ENCODE measurements at places on chromosomes 4 and X. TPM values are rescaled to one million over a fixed set of nuclear protein-coding genes. Genes with fewer than 3 reads are reported as not detected.

The FAM236B gene
- total RNA-seq: not detected

The ARHGAP24 gene
- 28.7 TPM for total RNA-seq

The SLC10A6 gene
- total RNA-seq: 0.97 TPM

The PRKX gene
- total RNA-seq: 27.3 TPM

The LNX1 gene
- 5.4 TPM for total RNA-seq

The SERPINA7 gene
- not detected for total RNA-seq

GRCh38 chr4:127586922-127587571 lies 45.7 kb upstream of the INTU start:
- no peaks in the 10 kb centered on the region for H3K27me3 ChIP-seq
- no peak for DNase-seq
- no peaks in the 10 kb centered on the region for H3K4me1 ChIP-seq
- no peak overlapping the region for H3K4me3 ChIP-seq
- H3K27ac ChIP-seq: no peak overlapping the region
- no peaks in the 10 kb centered on the region for H3K36me3 ChIP-seq

- H3K4me3 ChIP-seq: no peak overlapping the region
- no peaks in the 10 kb centered on the region for H3K4me1 ChIP-seq
- H3K36me3 ChIP-seq: no peaks in the 10 kb centered on the region
- no peak overlapping the region for H3K27ac ChIP-seq
- DNase-seq: no peak
- H3K27me3 ChIP-seq: no peaks in the 10 kb centered on the region
These were observed 14.8 kb downstream of the LINC00632 start for GRCh38 chrX:140724309-140724708.

DNA sequence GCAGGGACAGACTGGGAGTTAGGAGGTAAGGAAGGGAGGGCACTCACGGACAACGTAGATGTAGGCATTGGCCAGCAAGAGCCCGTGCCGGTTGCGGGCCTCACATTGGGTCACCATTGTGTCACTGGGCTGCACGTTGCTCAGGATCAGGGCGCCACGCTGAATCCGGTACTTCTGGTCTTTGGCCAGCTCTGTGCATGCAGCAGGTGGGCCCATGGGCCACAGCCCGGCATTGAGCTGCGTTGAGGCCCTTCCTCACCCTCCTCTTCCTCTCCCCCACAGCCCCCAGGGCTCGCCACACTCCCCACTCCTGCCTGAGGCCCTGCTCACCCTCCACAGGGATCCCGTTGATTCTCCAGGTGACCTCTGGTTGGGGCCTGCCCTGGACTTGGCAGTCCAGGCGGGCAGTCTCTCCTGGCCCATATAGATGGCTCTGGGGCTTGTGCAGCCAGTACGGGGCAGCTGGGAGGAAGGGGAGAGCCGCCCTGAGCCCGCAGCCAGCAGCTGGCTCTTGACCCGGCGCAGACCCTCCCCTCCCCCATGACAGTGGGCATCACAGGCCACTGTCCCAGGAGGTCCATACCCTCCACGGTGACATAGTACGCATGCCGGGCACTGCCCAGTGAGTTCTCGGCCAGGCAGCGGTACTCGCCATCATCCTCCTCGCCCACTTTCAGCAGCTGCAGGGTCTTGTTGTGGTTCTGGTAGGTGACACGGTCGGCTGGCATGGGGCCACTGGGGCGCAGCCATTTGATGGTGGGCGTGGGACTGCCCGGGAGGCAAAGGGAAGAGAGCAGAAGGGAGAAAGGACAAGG lies 16.3 kb downstream of the L1CAM start:
- no peaks in the 10 kb centered on the region for H3K4me1 ChIP-seq
- no peak overlapping the region for H3K27ac ChIP-seq
- no peak overlapping the region for H3K4me3 ChIP-seq
- DNase-seq: no peak
- H3K27me3 ChIP-seq: no peaks in the 10 kb centered on the region

GRCh38 chr4:11286533-11286932 lies 142.2 kb downstream of the HS3ST1 start:
- no peaks in the 10 kb centered on the region for H3K4me1 ChIP-seq
- no peak overlapping the region for H3K27ac ChIP-seq
- no peaks in the 10 kb centered on the region for H3K36me3 ChIP-seq
- no peaks in the 10 kb centered on the region for H3K27me3 ChIP-seq

DNA sequence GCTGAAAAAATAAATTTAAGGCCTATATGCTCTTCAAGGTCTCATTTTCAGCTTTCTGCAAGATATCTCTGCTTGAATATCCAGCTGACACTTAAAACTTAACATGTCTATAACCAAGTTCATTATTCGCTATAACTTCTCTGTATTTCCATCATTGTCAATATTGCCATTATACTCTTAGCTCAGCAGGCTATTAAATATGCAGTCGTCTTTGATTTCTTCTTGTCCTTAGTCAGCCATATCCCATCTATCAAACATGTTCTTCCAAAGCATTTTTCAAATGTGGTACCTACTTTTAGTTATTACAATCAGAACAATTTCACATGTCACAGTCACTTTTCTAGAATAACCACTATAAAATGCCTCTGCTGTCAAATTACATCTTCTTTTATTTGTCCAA lies 1364.1 kb downstream of the ARAP2 start:
- no peak for DNase-seq
- no peaks in the 10 kb centered on the region for H3K27me3 ChIP-seq
- H3K27ac ChIP-seq: no peak overlapping the region
- no peaks in the 10 kb centered on the region for H3K36me3 ChIP-seq

- no peak overlapping the region for H3K4me3 ChIP-seq
- H3K36me3 ChIP-seq: no peaks in the 10 kb centered on the region
- H3K27ac ChIP-seq: no peak overlapping the region
- no peaks in the 10 kb centered on the region for H3K27me3 ChIP-seq
- no peak for DNase-seq
These were observed 36.1 kb downstream of the ZCCHC13 start for GRCh38 chrX:74340051-74340450.

GRCh38 chr4:3730422-3731190 lies 35.6 kb upstream of the ADRA2C start:
- no peak overlapping the region for H3K27ac ChIP-seq
- no peak for DNase-seq
- H3K36me3 ChIP-seq: no peaks in the 10 kb centered on the region
- H3K4me3 ChIP-seq: no peak overlapping the region

DNA sequence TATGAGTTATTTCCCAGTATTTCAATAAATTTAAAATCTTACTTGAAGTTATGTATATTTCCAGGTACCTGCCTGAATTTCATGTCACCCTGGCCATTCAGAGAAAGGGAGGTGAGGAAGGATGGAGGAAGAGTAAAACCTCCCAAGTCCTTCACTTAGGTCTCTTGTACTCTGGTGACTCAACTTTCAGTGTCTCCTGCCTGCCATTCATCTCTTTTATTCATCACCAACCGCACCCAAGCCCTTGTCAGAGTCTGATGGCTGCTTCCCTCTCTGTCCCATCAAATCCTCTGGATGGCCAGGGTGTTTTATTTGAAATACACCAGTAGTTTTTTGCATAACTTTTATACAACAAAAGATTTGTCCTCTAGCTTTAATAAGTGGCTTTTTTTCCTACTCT lies 17.8 kb downstream of the TMPRSS11E start:
- H3K27me3 ChIP-seq: no peaks in the 10 kb centered on the region
- no peak for DNase-seq
- no peak overlapping the region for H3K27ac ChIP-seq
- no peaks in the 10 kb centered on the region for H3K36me3 ChIP-seq
- H3K4me1 ChIP-seq: no peaks in the 10 kb centered on the region
- H3K4me3 ChIP-seq: no peak overlapping the region

GRCh38 chr4:110610620-110610939 lies 12.3 kb downstream of the PITX2 start:
- no peak overlapping the region for H3K4me3 ChIP-seq
- no peak for DNase-seq
- peaks cover 72% of the 10 kb centered on the region for H3K27me3 ChIP-seq
- no peak overlapping the region for H3K27ac ChIP-seq
- H3K4me1 ChIP-seq: peaks cover 9% of the 10 kb centered on the region

GRCh38 chr4:53541577-53542206 lies 49.6 kb downstream of the LNX1 start:
- H3K27ac ChIP-seq: no peak overlapping the region
- H3K36me3 ChIP-seq: no peaks in the 10 kb centered on the region
- H3K4me1 ChIP-seq: no peaks in the 10 kb centered on the region
- no peaks in the 10 kb centered on the region for H3K27me3 ChIP-seq
- H3K4me3 ChIP-seq: no peak overlapping the region

DNA sequence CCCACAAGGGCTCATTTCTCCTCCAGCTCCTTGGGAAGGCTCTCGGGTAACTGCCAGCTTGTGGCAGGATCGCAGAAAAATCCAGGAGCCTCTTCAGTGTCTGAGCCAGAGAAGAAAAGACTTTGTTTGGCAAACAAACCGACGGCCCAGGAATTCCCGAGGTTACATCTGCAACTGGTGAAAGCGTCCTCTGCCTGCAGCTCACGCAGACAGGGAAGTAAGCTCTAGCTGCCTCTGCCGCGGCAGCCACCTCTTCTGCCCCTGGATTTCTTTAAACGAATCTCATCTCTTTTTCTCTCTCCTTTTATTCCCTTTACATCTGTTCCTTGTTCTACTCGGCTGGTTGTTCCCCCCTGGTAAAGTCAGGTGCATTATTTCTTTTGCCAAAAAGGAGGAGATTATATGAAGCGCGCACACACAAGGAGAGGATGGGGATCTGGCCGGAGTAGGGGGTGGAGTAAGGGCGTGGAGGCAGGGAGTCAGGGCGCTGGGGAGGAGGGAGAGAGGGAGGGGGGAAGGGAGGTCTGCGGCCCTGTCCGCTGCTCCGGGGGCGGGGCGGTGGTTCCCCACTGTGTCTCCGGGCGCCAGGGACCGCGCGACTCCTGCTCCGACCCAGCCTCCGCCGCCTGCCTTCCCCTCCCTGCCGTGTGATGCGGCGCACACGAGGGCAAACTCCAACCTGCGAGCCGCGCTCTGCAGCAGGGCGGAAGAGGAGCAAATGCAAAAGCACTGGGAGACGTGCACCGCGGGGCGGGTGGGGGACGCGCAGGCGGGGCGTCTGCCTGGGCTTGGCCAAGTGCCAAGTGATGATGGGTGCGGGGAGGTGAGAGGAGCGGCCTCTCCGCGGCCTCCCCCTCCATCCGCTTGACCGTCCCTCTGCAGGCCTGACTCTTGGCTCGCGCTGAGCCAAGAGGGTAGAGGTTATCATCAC lies at the start of gene DCHS2:
Gene DCHS2 (minus strand): TSS at position 459 of the 931 bp plus-strand sequence. CDS start 444 bp downstream, at position 15.
- H3K27ac ChIP-seq: no peak within 1 kb of the TSS
- H3K4me3 ChIP-seq: peak within 1 kb of the TSS; percentile 39
- no peaks in the 10 kb centered on the region for H3K36me3 ChIP-seq
- no peak for DNase-seq
- peaks cover 24% of the 10 kb centered on the region for H3K4me1 ChIP-seq
- H3K27me3 ChIP-seq: peaks cover 64% of the 10 kb centered on the region

DNA sequence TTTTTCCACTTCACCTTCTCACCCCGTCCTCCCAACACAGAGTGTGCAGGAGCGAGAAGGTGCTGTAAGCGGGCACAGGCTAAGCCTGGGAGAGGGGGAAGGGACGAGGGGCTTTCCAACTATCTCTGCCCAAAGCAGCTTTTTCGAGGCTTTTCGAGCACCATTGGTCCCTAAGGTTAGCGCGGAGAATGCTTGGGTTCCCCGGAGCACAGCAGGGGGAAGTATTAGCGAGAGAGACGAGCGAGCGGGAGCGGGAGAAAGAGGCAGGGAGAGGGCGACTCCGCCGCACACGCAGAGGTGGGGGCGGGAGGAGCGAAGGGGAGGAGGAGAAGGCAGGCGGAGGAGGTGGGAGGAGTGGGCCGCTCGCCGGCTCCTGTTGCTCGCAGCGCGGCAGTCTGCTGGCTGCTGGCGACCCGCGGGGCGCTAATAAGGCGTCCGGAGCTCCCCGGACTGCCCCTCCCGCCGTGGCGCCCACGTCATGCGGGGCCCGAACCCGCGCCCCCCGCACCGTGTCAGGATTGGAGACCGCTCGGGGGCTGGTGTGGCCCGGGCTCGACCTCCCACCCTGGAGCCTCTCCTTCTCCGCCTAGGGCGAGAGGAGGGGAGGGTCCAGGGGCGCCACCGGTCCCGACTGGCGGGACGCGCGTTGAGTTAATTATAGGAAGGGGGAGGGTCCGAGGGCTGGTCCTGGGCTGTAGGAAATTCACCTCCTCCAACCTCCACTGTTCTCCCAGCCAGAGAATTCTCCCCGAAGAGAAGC lies at the start of gene ADAMTS3:
Gene ADAMTS3 (minus strand): TSS at position 263 of the 760 bp plus-strand sequence. CDS start 459 bp downstream, outside the sequence.
- DNase-seq: peak; percentile 69
- peak within 1 kb of the TSS; percentile 63 for H3K27ac ChIP-seq
- H3K4me3 ChIP-seq: peak within 1 kb of the TSS; percentile 65
- no peaks in the 10 kb centered on the region for H3K27me3 ChIP-seq
- H3K36me3 ChIP-seq: no peaks in the 10 kb centered on the region

- H3K27me3 ChIP-seq: no peaks in the 10 kb centered on the region
- peaks cover 10% of the 10 kb centered on the region for H3K4me1 ChIP-seq
- peak within 1 kb of the TSS; percentile 81 for H3K27ac ChIP-seq
- no peaks in the 10 kb centered on the region for H3K36me3 ChIP-seq
- peak within 1 kb of the TSS; percentile 59 for H3K4me3 ChIP-seq
These were observed at the start of gene MTMR1 for GRCh38 chrX:150692831-150693724. Gene MTMR1, plus strand, starts transcription at chrX:150693396. Its CDS starts 135 bp downstream, at chrX:150693531.
